ENCODE measurements at places on chromosomes 5 and 9. TPM values are rescaled to one million over a fixed set of nuclear protein-coding genes. Genes with fewer than 3 reads are reported as not detected.

Gene SLC22A4
- 1.5 TPM for total RNA-seq

DNA sequence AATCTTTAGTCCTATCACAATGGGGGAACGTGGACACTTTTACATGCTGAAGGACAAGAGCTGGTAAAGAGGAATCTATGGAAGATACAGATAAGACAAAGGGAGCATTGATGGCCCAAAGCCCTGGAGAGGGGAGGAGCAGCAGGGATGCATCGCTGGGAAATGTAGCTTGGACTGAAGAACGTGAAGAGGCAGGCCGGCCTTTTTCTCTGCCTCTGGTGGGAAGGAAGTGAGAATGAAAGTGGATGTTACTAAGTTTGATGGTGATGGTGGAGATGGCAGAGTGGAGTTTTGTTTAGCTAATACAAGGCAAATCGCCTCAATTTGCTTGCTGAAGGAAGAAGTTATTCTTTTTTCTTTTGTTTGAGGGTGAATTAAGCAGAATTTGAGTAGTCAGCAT, 124.6 kb upstream of the TAF11L2 start:
- peaks cover 5% of the 10 kb centered on the region for H3K4me1 ChIP-seq
- no peaks in the 10 kb centered on the region for H3K36me3 ChIP-seq
- DNase-seq = no peak
- H3K4me3 ChIP-seq = no peak overlapping the region
- H3K27ac ChIP-seq = no peak overlapping the region
- no peaks in the 10 kb centered on the region for H3K27me3 ChIP-seq

- H3K27ac ChIP-seq = no peak overlapping the region
- no peak for DNase-seq
Measured at GRCh38 chr5:171578829-171579491, 159.5 kb downstream of the FGF18 start.

Gene C5orf52
- total RNA-seq = not detected

- H3K4me3 ChIP-seq = no peak overlapping the region
- H3K27me3 ChIP-seq = no peaks in the 10 kb centered on the region
- no peaks in the 10 kb centered on the region for H3K4me1 ChIP-seq
- DNase-seq = no peak
Measured at GRCh38 chr9:128714586-128715435, 9.1 kb downstream of the ZDHHC12 start.

All from Panc1 (cell line).